ENCODE measurements at places on chromosomes 13 and 19. TPM values are rescaled to one million over a fixed set of nuclear protein-coding genes. Genes with fewer than 3 reads are reported as not detected.

ODAD3 gene
- 0.35 TPM for total RNA-seq

ZNF625 gene
- total RNA-seq = 17.4 TPM

TSSK6 gene
- total RNA-seq = 3.0 TPM

TMEM272 gene
- not detected for total RNA-seq

ZNF541 gene
- total RNA-seq = not detected

All from renal cortical epithelial cell (primary cell).